ENCODE measurements at places on chromosomes 4 and X.

DNA sequence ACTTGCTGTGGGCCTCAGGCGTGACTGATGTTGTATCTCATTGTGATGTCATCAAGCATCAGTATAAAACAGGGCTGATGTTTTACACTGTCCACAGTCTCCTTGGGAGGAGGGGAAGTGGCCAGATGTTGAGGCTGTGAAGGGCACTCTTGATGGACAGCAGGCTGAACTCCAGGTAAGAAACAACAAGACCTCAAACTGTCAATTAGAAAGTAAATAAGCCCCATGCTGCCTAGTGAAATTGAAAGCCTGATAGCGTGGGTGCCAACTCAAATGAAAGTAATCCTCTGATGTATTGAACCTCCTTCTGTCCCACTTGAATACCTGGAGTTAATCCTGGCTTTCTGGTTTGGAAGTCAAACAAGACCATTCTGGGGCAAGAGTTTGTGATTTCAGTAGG is 19.7 kb downstream of the VSIG1 start:
- DNase-seq, result no peak

- DNase-seq, result no peak
These were observed 81.8 kb upstream of the RBPJ start for GRCh38 chr4:26238778-26239679.

DNA sequence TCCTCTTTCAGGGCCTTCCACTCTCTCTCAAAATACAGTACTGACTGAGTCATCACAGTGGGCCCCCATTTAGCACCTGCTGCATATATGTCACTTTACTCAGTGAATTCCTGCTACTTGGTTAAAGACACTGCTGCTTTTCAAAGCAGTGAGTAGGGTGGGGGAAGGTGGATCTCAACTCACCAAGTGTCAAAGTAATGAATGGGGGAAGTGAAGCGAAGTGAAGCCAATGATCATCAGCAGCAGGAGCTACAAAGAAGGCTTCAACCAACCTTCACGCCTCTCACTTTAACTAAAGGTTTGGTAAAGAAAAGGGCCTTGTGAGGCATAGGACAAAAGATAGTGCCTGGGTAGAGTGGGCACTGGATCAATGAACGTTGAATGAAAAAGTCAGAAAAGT is 424.1 kb downstream of the SMARCA1 start:
- DNase-seq, result no peak

- DNase-seq, result no peak
These were observed 117.0 kb upstream of the TEX13C start for GRCh38 chrX:125202591-125203248.

- no peak for DNase-seq
These were observed 75.7 kb downstream of the GAB1 start for GRCh38 chr4:143412420-143412758.

GRCh38 chr4:8001564-8002355 is 62.1 kb upstream of the AFAP1 start:
- DNase-seq, result no peak

- DNase-seq, result no peak
These were observed 1475.5 kb upstream of the AGA start for GRCh38 chr4:178917756-178918155.

DNA sequence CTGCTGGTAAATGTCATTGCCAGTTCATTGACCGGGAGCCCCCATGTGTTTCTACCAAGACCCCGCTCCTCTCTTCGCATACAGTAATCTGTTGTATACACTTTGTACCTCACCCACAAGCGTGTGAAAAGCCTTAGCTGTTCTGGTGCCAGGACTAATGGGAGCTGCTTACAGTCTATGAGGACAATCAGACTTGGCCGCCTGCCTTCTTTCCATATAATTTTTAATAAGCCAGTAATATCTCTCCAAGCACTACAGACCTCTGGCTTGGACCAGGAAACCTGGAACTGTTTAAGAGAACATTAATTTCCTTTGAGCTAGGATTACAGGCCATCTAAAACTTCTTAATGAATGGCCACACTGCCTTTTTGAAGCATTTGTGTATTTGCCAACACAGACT is 149.7 kb upstream of the MSX1 start:
- no peak for DNase-seq

DNA sequence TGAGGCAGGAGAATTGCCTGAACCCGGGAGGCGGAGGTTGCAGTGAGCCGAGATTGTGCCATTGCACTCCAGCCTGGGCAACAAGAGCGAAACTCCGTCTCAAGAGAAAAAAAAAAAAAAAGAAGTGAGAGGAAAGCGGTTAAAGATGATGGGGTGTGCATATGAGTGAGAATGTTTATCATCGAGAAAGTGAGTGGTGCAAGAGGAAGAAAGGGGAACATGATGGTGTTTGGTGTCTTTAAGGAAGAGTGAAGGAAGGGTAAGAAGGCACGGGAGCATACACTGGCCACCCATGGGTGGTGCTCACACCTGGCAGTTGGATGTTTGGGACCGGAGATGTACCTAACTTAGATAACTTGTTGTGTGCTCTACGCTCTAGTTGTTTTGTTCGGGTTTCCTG is 62.2 kb downstream of the STOX2 start:
- DNase-seq, result no peak

- DNase-seq, result no peak
These were observed 19.3 kb upstream of the CPE start for GRCh38 chr4:165359506-165359905.

GRCh38 chr4:1833307-1834046 is 22.5 kb downstream of the LETM1 start:
- no peak for DNase-seq

- DNase-seq, result no peak
These were observed 13.2 kb upstream of the HCCS start for GRCh38 chrX:11097933-11098332.

DNA sequence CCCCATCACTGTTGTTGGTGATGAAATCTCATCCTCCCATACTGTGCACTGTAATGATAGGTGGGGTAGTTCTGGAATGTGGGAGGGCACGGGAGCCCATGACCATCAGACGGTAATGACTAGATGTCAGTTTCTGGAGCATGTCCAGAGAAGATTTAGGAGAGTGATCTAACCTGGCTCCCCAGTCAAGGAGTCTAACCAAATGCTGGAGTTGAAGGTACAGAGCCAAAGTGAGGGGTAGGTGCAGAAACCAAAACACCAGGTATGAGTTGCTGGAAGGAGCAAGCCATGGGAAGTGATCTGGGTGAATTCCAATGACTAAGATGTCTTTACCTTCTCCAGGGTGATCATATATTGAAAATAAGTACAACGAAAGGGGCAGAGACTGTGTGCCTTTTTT is 296.9 kb downstream of the INPP4B start:
- no peak for DNase-seq

All from activated CD8-positive, alpha-beta memory T cell treated with anti-CD3 and anti-CD28 coated beads for 1 hour (primary cell).